ENCODE measurements at places on chromosomes 1 and 21.

DNA sequence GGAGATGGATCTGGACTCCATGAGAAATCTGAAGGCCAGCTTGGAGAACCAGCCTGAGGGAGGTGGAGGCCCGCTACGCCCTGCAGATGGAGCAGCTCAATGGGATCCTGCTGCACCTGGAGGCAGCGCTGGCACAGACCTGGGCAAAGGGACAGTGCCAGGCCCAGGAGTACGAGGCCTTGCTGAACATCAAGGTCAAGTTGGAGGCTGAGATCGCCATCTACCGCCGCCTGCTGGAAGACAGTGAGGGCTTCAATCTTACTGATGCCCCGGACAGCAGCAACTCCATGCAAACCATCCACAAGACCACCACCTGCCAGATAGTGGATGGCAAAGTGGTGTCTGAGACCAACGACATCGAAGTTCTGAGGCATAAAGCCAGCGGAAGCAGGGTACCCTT is 601.5 kb upstream of the ZP4 start:
- DNase-seq: no peak

DNA sequence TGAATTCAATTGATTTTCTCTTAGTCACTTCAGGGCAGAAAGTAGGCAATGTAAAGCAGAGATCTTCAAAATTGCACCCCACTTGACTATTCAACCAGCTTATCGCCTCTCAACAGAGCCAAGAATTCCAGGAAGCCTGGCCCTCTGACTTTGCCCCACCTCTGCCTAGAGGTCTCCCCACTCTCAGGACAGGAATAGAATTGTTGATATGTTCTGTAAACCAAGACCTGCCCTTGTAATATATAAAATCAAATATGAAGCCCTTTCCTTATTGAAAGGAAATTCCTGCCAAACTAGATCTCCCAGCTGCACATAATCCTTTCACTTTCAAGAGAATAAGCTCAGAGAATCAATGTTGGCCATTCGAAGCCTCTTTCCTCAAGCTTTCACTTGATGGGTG is 116.1 kb upstream of the DPT start:
- no peak for DNase-seq

GRCh38 chr1:59220356-59220755 is 76.5 kb upstream of the FGGY start:
- DNase-seq: no peak

DNA sequence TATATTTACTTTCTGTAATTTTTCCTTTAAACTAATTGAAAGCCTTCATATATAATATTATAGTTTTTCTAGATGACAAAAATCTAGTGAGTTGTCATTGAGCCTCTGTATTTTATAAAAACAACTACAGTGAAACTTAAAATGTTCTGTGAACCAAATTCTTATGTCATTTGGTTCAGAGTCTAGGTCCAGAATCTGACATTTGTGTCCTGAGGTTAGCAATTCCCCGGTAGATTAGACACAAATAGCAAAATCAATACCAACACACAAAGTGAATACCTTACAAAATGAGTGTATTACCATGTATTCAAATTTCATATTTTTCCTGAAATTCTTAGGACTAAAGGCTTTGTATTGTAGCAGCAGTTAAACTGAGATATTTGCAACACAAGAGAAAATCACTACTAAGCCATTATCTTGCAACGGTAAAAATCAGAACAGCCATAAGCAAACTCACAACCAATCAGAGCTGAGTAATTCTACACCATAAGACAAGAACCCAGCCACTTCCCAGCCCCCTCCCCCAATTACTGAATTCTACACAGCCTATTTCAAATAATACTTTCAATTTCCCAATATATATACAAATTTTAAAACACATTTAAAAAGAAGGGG is 573.5 kb downstream of the SMYD3 start:
- DNase-seq: no peak

- no peak for DNase-seq
Observed at GRCh38 chr1:2510366-2511155, 15.8 kb downstream of the PANK4 start.

- DNase-seq: no peak
Observed at GRCh38 chr1:76203127-76203526, 128.6 kb downstream of the ST6GALNAC3 start.

DNA sequence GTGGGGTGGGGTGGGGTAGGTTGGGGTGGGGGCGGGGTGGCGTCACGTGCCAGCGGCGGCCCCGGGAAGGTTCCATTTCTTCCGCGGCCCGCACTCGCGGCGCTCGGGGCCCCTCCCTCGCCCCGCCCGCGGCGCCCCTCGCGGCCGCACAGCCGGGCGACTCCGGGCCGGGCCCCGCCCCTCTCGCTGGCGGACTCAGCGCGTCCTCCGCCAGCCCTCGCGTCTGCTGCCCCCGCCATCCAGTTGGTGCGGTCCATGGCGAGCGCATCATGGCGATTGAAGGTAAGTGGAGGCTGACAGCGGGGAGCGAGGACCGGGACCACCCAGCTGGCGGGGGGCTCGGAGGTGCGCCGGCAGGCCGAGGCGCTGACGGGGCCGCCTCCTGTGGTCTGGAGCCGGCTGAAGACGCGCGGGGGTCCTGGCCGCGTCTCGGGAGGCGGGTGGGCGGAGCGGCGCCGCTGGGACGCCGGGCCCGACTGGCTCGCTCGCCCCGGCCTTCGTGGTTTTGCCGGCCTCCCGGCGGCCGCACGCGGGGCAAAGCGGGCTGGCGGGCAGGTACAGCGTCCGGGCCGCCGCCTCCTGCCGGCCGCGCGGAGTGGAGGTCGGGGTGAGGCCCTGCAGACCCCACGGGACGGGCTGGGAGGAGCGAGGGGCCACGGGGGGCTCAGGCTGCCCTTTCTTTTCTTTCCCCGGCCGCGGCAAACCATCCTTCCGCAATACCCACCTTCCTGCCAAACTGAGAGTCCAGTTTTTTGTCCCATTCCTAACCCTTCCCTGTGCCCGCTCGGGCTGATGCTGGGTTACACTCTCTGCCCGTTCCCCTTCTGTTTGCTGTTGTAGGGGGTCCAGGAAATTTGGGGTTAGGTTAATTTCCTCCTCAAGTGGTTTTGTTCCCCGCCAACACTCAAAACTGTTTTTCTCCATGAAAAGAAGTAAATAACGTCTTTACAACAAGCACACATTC is at the start of gene SYT14:
Gene SYT14 (plus strand): TSS at position 222 of the 964 bp plus-strand sequence. CDS start 48 bp downstream, at position 270.
- DNase-seq: peak; percentile 67

DNA sequence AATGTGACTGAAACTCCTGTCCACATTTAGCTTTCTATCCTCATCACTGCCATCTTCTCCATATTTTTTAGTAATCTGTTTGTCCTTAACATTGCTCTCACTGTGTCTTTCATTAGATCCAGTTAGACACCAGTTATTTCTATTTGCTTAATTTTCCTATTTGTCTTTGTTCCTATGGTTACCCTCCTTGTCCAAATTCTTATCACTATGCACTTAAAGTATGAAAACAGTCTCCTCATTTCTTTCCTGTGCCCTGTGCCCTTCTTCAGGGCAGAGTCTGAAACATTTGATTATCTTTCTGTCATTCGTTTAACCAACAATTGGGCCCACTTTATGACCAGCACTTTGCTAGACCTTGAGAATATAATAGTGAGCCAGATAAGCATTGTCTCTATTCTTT is 64.2 kb downstream of the SLC30A7 start:
- no peak for DNase-seq

- DNase-seq: no peak
Observed at GRCh38 chr21:26408511-26408910, 164.6 kb downstream of the CYYR1 start.

DNA sequence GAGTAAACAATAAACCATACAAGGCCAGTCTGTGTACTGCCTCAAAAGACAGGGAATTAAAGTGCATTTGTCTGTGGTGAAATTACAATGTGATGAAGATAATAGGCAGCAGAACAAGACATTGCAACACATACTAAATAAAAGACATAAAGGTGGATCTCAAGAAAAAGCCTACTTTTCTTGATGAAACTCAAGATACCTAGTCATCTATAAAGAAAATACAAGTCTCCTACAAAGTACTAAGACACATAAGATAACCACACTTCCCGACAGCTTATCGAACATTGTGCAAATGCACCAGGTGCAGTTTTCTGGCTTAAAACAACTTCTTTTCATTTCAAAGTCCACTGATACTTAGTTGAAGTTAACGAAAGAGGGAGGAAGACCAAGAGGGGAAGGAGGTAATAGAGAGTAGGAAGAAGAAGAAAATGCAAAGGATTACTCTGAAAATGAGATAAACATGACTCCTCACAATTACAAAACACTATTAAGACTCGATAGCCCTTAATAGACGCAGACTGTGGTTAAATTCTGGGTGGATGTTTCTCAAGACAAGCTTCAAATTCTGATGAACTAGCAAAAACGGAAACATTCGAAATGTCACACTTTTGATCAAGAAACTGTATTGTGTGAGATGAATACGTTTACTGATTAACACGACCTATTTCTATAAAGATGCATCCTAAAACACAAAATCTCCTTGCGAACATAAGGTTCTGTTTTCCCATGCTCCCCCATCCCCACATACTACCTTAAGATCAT is 2.0 kb downstream of the HNRNPR start:
- no peak for DNase-seq

Data from foreskin fibroblast (primary cell).